Epithelial cell of alveolus of lung (primary cell): ENCODE measurements at places on chromosomes 12 and 14. TPM values are rescaled to one million over a fixed set of nuclear protein-coding genes. Genes with fewer than 3 reads are reported as not detected.

DIO3 gene
- total RNA-seq = 0.13 and 7.2 TPM in 2 replicates

OR11G2 gene
- total RNA-seq = not detected in 2 replicates

NXPH4 gene
- 3.4 and 7.5 TPM in 2 replicates for total RNA-seq

ACVRL1 gene
- total RNA-seq = 39.7 and 174 TPM in 2 replicates

ADCY6 gene
- total RNA-seq = 15.8 and 42.2 TPM in 2 replicates

C12orf50 gene
- total RNA-seq = not detected in 2 replicates

KSR2 gene
- not detected in 2 replicates for total RNA-seq

PMCH gene
- not detected in 2 replicates for total RNA-seq

AHNAK2 gene
- total RNA-seq = 7.6 and 22.5 TPM in 2 replicates

TSHR gene
- not detected in 2 replicates for total RNA-seq

EID3 gene
- 1.0 and 10.1 TPM in 2 replicates for total RNA-seq

GARIN6 gene
- not detected in 2 replicates for total RNA-seq

LRP1 gene
- 129 and 234 TPM in 2 replicates for total RNA-seq

PPHLN1 gene
- 49.9 and 53.5 TPM in 2 replicates for total RNA-seq
